ENCODE measurements at places on chromosomes 3 and 15. TPM values are rescaled to one million over a fixed set of nuclear protein-coding genes. Genes with fewer than 3 reads are reported as not detected.

DNA sequence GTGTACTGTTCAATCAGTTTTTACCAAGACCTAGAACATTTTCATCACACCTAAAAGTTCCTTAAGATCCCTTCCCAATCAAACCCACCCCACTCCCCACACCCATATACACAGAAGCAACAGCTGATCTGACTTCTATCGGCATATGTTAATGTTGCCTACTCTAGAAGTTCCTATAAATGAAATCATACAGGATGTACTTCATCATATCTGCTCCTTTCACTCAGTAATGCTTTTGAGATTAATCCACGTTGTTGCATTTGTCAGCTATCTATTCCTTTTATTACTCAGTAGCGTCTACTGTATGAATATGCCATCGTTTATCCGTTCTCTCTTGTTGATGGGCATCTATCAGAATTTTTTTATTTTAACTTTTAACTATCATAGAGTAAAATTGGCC lies 14.3 kb upstream of the FILIP1L start:
- DNase-seq: no peak

DNA sequence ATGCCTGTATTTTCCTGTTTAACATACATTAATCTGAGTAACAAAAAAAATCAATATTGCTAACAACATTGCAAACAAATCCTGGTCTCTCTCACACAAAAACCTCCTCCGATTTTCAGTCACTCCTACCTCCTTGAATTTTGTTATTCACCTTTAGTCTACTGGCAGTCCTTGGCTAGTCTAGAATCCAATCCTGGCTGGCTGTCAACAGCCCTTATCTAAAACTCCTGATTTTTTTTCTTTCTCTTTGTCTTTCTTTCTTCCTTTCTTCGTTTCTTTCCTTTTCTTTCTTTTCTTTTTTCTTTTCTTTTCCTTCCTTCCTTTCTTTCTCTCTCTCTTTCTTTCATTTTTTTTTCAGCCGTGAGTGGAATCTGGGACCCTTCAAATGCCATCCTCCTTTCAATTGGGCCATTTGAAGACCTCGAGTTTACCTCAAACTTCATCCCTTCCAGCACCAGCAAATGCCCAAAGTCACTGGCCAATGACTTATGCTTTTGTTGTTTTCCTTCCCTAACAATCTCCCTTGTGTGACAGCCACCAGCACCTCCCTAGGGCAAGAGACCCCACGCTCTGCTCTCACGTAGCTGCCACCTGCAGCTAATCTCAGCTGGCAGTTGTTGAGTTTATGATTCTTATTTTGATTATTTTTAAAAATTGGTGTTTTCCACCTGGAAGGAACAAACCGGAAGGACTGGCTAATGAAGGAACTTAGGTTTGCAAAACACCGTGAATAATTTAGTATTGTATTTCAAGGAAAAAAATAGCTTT lies 6.8 kb upstream of the ONECUT1 start:
- no peak for DNase-seq

DNA sequence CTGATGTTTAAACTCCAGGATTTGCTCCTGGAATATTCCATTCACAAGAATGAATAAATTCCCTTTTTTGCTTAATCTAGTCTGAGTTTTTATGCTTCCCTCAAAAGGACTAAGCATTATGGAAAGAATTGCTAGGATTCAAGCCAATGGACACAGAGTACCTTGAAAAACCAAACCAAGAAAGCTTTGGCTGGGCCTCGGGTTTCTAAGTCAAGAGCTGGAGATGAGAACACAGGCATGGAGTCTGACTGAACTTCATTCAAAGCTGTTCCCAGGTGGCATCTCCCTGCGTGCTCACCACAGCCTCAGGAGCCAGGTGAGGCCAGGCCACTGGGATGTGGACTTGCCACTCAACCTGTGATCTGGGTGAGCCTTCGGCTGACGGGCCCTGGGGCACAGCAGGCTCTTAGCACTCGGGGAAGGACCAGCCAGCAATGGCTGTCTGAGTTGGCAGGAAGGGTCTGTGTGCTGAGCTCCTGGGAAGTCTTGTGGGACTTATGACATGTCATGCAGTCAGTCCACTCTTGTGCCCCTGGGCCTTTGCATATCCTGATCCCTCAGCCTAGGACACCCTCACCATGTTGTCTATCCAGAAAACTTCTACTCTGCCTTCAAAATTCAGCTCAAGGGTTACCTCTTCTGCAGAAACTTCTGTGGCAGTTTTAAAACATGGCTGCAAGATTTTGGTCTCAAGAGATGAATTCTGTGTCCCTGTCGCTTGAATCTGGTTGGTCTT lies 21.8 kb downstream of the CRABP1 start:
- no peak for DNase-seq

RTP3 gene
- not detected for total RNA-seq

DNA sequence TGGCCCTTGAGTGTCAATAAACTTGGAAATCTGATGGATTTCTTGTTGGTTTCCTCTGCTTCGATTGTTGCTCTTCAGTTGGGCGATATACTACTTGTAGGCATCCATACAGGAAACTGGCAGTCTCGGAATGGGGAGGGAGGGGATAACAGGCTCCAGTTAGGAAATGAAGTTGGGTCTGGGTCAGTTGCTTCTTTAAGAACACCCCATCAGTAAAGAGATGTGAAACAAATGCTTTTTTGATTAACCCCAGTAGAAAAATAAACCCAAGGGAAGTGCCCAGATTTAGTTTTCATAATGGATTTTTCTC lies 681 bp downstream of the CHMP2B start:
- DNase-seq: no peak

DNA sequence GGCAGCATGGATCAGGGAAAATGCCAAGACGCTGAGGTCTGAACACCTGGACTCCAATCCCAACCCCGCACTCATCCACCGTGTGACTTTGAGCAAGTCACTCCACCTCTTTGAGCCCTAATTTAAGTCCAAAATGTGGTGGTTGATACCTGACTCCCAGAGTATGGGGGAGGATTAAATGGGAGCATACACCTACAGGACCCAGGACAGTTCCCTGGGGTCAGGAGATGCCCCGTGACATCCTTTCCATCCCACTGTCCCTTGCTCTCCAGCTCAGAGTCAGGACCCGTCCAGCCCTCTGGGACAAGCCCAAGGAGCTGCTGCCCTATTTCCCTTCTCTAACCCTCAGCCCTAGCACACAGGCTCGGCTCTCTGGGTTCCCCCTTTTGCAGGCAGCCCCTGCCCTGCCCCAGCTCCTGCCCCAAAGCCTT lies 276.4 kb downstream of the XXYLT1 start:
- no peak for DNase-seq

OIP5 gene
- 80.9 TPM for total RNA-seq

DNA sequence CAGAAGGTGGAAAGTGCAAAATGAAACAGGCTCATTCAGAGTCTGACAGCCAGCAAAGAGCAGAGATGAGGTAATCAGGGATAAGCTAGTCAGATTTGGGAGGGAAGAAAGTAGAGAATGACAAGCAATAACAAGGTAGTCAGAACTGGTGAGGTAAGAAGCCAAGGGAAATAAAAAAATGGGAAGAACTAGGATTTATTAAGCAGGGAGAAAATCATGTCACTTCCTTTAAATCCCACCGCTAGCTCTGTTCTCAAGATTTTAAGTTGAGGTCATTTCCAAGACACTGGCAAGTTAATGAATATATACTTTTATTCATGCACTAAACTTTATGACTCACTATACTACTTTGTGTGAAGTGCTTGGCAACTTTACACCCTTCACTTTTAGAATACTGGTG lies 1106.8 kb downstream of the IGSF11 start:
- no peak for DNase-seq

GRCh38 chr3:193168931-193169330 lies 72.1 kb upstream of the PLAAT1 start:
- no peak for DNase-seq

- no peak for DNase-seq
These were observed 121.4 kb upstream of the ATP11B start for GRCh38 chr3:182671942-182672341.

GRCh38 chr15:98286831-98287230 lies 326.3 kb downstream of the ARRDC4 start:
- no peak for DNase-seq

DNA sequence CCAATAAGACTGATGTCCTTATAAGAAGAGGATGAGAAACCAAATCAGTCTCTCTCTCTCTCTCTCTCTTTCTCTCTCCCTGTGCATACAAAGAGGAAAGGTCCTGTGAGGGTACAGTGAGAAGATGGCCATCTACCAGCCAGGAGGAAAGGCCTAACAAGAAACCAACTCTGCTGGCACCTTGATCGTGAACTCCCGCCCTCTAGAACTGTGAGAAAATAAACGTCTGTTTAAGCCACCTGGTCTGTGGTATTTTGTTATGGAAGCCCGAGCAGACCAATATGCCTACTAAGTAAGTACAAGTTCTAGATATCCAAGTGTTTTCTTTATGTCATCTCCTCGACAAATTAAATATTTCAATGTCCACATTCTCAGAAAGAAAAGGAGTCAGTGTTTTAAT lies 44.9 kb upstream of the TMC3 start:
- no peak for DNase-seq

SERPINI1 gene
- total RNA-seq: 9.0 TPM
